GM18507 (cell line): ENCODE measurements at places on chromosomes 3 and 15.

- DNase-seq: no peak
Observed at GRCh38 chr15:92430069-92430440, 36.4 kb downstream of the ST8SIA2 start.

- no peak for DNase-seq
Observed at GRCh38 chr3:127823426-127823857, 1.1 kb upstream of the MGLL start.

- no peak for DNase-seq
Observed at GRCh38 chr3:28244491-28244890, 3.1 kb downstream of the CMC1 start.

GRCh38 chr15:89899951-89900567, 6.3 kb upstream of the AP3S2 start:
- DNase-seq: no peak

GRCh38 chr15:95259965-95260364, 1028.6 kb downstream of the MCTP2 start:
- DNase-seq: no peak

GRCh38 chr3:14564741-14565140, 24.6 kb upstream of the GRIP2 start:
- no peak for DNase-seq

- DNase-seq: no peak
Observed at GRCh38 chr3:155554777-155555451, 190.0 kb downstream of the PLCH1 start.

DNA sequence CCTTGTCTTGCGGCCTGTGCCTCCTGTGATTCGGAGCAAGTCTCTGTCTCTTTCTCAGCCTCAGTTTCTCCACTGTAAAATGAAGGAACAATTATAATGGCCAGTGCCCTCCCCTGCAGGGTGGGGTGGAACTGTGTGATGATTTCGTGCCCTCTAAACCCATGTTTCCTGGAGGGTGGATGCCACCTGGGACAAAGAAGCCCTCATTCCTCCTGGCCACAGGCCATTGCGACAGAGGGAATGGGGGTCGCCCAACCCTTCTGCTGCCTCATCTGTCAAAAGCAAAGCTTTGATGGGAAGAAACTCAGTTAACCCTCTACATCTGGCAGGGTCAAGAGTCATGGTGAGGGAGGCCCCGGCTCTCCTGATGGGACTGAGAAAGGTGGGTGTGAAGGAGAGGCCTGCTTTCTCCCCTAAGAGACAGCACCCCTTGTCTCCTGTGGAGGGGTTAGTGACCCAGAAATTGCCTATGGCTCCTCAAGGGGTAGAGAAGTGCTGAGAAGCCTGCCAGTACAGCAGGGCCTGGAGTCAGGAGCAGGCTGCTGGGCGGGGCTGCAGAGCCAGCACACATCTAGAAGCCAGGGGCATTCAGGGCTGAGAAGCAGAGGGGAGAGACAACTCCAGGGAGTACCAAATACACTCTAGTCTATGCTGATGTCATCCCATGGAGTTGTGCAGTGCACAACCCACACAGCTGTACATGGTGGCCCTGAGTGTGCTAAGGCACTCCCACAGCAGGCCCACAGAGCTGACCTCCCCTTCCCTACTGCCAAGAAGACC, 61.0 kb downstream of the PLXNA1 start:
- no peak for DNase-seq

DNA sequence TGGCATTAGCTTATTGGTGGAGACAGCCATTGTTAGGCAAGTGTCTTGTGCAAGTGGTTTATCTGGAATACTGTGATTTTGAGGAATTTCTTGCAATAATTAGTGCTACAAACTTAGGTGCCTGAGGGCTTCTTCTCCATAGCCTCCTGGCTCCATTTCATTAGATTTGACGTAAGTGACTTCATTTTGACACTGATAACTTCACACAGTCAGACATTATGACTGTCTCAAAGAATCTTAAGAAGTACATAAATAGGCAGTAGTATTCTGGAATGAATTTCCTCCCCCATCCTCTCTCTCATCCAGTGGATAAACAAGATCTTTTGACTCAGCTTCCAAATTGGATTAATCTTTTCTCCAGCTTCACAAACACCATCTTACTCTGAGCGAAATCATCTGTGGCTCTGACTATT, 19.0 kb downstream of the ARL14 start:
- DNase-seq: no peak

- DNase-seq: no peak
Observed at GRCh38 chr15:29124581-29125381, 144.8 kb downstream of the NSMCE3 start.

DNA sequence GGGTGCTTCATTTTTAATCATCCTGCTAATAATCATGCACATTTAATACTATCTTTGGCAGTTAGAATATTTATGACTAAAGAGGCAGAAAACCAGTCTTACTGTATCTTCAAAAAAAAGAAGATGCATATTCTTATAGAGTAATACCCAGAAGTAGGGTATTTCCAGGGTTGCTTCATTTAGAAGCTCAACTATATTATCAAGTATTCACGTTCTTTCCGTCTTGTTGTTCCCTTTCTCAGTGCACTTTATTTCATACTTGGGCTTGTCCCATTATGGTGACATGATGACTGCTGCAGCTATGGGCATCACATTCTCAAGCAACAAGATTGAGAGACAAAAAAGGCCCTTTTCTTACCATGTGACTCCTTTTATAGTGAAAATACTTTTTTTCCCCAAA, 96.8 kb upstream of the ASB14 start:
- no peak for DNase-seq

- no peak for DNase-seq
Observed at GRCh38 chr15:40633178-40633577, 39.1 kb downstream of the KNL1 start.

DNA sequence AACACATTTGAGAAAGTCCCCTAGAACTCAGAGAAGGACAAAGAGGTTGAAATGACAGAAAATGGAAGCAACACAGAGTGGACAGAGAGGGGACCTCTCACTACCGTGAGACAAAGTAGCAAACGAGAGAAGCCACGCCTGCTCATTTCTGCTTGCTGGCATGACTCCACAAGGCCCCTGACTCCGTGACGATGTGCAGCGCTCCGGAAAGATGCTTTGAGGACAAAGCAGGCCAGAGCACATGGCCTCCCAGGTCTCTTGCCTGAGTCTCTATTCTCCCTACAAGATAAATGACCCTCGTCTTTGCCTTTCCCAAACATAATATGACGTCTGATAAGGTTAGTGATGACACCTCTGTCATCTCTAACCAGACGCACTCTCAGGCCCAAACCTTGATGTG, 63.8 kb upstream of the CTSH start:
- no peak for DNase-seq

GRCh38 chr3:183298701-183299153, 45.7 kb downstream of the B3GNT5 start:
- DNase-seq: no peak

DNA sequence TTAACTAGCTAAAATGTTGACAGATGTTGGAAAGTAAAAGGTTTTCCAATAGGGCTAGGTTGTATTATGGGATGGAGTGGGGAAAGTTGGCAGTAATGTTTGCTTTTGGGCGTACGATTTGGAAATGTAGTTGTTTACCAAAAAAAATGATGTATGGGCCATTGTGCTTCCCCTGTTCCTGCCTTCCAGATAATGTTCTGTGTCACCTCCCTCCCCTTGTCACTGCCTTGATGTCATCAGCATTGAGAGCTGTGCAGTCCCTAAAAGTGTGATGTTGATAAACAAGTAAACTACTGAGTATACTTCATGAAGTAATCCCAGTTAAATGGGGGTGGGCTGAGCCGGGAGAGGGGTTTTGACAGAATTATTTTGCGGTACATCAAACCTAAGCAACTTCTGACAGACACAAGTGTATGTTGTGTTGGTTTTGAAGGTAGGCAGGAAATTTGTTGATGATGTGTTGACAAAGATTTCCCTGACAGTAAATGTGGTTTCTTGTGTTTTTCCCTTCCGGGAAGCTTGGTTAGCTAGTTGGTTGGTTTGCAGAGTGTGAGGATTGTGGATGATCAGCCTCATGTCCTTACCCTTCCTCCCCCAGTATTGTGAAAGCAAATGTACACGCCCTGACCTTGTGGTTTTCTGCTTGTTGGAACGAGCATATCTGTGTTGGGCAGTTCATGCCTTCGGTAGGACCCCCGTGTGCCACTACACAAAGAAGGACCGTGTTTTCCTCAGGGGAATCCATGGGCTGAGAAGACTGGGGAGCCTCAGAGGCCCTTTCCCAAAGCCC, 87.3 kb downstream of the PGPEP1L start:
- no peak for DNase-seq

DNA sequence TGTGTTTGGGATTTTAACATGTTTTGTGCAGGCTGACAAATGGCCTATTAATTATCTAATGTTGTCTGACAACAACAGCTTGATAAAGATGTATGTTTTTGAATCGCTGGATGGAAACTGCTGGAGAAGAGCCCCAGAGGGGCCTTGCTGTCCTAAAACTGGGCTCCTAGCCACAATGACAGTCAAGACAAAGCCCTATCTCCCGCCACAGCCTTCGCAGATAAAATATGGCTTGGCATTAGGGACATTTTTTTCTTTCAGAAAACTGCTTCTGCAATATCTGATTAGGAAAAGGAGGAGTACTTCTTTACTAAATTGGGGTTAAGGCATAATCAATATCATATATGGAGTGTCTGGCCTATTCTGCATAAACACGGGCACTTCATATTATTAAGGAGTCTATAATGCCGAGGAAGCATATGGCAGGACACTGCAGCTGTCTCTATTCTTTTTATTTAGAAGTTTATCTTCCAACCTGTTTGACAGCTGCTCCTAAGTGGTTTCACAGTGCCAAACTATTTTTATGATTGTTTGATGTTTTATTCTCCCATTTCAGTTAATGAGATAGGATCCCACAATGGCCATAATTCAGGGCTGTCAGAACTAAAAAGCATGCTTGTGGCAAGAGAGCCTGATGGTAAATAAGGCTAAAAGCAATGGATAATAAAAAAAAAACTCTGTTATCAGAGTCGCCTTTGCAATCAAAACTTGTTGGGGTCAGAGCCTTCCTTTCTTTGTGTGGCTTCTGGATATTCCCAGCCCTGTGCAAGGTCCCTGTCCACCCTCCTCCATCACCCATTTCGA, 210.1 kb downstream of the MECOM start:
- no peak for DNase-seq

DNA sequence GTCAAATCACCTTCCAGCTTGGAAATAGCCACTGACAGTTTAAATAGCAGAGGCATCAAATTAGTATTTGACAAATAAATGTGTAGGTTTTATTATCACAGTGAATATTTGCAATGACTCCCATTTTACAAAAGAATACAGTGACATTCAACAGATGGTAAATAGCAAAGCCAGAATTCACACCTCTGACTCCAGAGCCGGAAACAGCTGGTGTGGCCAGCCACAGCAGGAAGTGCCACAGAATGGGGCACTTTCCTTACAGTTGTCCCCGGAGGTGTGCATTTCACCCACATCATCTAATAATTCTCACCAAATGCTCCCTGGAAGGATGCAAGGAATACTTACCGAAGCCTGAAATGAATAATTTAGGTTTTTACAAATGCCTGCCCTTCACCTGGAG, 295.7 kb upstream of the WNT5A start:
- no peak for DNase-seq

- DNase-seq: no peak
Observed at GRCh38 chr3:87468938-87469337, 192.6 kb upstream of the POU1F1 start.

DNA sequence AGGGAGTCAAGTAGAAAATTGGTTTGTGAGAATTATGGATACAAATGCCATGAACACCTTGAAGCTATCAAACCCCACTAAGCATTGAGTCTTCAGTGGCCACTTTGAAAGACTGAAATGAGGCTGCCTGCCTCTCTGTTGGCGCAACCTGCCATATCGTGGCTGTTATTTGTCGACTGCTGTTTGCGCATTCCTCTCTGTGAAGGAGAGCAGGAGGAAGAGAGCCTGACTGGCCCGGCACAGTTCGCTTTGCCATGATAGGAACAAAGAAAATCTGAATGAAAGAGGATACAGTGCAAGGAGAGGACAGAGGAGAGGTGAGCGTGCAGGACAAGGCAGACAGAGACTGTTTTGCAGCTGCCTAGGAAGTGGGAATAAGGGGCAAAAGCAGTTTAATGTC, 289.4 kb downstream of the RYR3 start:
- no peak for DNase-seq

- DNase-seq: no peak
Observed at GRCh38 chr3:129144786-129145185, 16.1 kb downstream of the ISY1 start.

GRCh38 chr3:25916321-25916720, 126.4 kb downstream of the OXSM start:
- DNase-seq: no peak

DNA sequence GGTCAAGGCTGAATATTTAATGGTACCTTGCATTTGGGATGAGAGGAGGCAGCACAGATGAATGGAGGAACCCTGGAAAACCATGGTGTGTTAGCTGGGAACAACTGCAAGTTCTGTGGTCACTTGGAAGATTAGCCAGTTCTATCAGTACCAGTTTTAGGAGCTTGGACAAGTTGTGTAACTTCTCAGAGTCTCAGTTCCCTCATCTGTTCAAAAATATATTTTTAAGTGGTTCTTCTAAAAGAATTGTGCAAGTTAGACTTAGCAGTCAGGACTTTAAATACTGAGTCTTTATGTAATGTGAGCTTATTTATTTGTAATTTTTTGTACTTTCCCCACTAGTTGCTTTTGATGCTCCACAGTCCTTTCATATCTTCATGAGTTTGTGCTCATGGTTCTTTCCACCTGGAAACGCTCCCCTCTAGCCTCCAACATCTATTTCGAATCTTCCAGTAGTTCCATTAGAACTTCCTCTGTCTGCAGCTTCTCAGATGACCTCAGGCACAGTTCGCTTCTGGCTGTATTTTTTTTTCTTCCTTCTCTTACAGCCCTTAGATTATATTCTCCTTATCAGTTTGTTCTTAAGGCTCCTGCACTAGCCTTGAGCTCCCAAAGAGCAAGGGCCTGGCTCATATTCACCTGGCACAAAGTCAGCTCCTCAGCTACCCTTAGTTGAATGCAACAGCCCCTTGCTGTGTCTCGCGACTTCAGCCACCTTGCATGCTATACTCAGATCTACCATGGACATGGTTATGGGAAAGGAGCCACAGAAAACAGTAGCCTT, 27.1 kb downstream of the ITPR1 start:
- DNase-seq: no peak

DNA sequence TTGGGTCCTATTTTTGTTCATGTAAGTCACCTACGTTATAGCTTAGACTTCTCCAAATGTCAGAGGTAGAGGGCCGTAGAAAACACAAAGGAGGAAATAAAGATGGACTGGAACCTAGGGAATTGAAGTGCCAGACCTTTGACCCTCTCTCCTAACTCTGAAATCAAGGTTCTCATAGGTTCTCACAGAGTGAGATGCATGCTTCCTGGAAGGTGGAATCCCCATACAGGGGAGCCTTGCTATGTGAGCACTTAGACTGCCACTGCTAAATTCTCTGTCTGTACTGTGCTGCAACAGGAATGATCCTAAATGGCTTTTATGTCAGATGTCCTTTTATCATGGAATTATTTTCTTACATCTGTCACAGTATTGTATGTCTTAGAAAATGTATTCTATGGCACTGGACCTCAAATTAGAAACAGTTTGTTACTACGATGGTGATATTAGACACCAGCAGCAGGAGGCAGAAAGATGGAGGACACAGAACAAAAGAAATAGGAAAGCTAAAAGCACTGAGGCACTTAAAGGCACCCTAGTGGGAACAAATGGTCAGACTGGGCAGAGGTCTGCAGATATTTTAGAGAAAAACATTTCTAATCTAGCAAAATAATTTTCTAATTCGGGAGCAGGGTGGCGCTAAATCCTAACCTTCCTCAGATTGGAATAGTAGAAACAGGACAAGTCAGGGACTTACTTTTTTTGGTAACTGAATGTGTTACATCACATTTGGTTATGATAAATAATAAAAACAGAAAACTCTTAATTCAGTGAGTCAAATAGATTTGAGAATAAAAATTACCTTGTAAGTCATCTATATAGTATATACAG, 60.2 kb upstream of the CDAN1 start:
- DNase-seq: no peak

- no peak for DNase-seq
Observed at GRCh38 chr3:124032311-124032880, 40.5 kb upstream of the ROPN1 start.
